ENCODE measurements at places on chromosomes 12 and 14.

- H3K27ac ChIP-seq: no peak overlapping the region
- H3K4me3 ChIP-seq: no peak overlapping the region
- H3K36me3 ChIP-seq: peaks cover 30% of the 10 kb centered on the region
- DNase-seq: no peak
These were observed 9.9 kb upstream of the DIABLO start for GRCh38 chr12:122235741-122236140.

DNA sequence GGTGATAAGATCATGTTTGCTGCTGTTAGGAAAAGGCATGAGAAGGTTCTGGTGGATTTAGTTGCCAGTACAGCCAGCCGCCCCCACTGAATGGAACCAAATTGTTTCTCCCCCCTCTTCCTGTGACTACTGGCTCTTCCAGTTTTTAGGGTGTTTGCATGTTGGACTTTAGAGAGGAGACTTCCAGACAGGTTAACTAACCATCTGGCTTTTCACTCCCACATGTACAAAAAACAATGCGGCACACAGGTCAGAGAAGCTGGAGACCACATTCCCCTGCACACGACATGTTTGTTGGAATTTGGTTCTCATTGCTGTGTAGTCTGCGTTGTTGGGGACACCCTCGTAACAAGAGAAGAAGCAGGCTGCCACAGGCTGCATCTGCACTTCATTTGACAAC, 103.9 kb upstream of the TMEM132C start:
- no peak overlapping the region for H3K4me3 ChIP-seq
- no peak overlapping the region for H3K27ac ChIP-seq
- no peaks in the 10 kb centered on the region for H3K4me1 ChIP-seq
- no peak for DNase-seq
- H3K36me3 ChIP-seq: no peaks in the 10 kb centered on the region

- no peak overlapping the region for H3K27ac ChIP-seq
- no peak overlapping the region for H3K4me3 ChIP-seq
- peaks cover 28% of the 10 kb centered on the region for H3K27me3 ChIP-seq
These were observed 2.0 kb upstream of the ARHGEF25 start for GRCh38 chr12:57609101-57609780.

DNA sequence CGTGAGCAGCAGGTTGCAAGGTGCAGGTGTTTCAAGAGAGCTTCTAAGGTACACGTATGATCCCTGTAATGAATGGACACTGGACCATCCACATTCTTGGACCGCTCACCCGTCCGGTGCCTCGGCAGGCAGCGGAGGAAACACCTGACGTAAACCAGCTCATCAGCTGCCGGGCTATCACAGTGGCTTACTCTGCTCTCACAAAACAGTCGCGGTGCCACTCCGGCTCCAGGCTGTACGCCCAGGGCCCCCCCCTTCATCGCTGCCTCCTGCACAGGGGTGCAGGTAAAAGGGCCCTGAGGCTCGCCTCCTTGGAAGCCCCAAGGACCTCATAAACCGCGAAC, 436 bp downstream of the VPS33A start:
- DNase-seq: no peak
- no peaks in the 10 kb centered on the region for H3K27me3 ChIP-seq
- H3K4me3 ChIP-seq: peak overlapping the region; percentile 94
- peaks cover 22% of the 10 kb centered on the region for H3K4me1 ChIP-seq
- peaks cover 11% of the 10 kb centered on the region for H3K36me3 ChIP-seq
- peak overlapping the region; percentile 99 for H3K27ac ChIP-seq

GRCh38 chr14:99660794-99661193, 15.9 kb downstream of the HHIPL1 start:
- no peaks in the 10 kb centered on the region for H3K36me3 ChIP-seq
- no peak overlapping the region for H3K27ac ChIP-seq
- peaks cover 37% of the 10 kb centered on the region for H3K27me3 ChIP-seq
- no peaks in the 10 kb centered on the region for H3K4me1 ChIP-seq
- DNase-seq: no peak

GRCh38 chr12:47722941-47723631, 2.2 kb downstream of the ENDOU start:
- no peaks in the 10 kb centered on the region for H3K36me3 ChIP-seq
- peaks cover 33% of the 10 kb centered on the region for H3K4me1 ChIP-seq
- peaks cover 1% of the 10 kb centered on the region for H3K27me3 ChIP-seq

DNA sequence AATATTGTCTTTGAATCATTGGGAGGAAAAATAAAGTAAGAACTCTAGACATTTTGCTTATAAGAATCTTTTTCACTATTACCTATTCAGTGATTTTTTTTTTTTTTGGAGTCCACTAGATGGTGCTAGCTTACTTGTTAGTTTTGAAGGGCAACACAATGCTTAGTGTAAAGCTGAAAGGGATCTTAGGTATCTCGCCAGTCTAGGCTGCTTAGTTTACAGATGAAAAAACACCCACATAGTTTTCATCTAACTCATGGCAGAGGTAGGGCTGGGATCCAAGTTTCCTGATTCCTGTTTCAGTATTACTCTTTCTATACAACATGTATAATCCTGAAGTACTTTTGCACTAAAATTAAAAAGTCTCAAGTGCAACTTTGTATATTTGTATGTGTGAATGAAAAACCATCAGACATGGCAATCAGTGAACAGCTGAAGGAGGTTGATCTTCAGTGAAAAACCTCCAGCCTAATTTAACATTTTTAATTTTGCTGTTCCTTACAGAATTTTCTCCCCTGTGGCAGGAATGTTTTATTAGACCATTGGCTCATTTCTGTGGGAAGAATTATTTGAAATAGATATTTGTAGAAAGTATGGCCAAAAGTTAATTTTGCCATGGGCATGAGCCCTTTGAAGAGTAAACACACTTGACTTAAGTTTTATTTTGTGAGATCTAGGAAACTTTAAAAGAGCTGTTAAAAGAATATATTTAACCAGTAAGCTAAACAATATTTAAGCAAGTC, 40.7 kb downstream of the LRRIQ1 start:
- no peak overlapping the region for H3K4me3 ChIP-seq
- H3K36me3 ChIP-seq: no peaks in the 10 kb centered on the region
- H3K4me1 ChIP-seq: no peaks in the 10 kb centered on the region

DNA sequence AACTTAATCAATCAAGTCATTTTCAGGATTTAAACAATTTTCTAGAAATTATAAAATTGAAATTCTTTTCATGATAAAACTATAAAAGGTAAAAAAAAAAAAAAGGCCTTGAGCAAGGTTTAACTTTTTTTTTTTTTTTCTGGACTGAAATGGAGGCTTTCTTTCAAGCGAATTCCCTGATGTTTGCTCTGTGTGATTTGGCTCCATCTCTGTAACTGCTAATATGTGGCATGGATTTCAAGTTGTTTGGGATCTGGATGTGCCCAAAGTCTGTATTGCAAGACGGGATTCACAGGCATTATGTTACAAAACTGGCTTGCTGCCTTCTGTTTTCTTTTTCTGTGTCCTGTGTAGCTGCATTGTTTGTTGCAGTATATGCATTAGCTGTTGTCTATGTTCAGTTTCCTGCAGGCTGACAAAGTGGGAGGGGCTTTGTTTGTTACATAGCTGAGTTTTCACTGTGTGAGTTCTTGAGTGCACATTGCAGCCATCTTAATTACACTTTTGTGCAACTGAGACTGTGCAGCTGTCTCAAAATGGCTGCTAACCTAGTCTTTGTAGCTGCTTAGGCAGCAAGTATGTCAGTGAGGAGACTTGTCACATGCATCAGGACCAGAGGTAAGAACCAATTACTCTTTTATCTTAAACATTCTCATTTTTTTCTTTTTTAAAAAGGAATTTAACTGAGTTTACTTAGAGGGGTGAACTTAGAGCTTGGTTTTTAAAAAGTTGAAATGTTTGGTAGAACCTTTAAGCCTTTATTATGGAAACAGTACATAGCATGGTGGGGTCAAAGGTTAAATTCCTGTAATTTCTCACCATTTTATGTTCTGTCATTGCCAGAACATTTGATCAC, 19.5 kb downstream of the ATF7IP start:
- H3K4me1 ChIP-seq: peaks cover 58% of the 10 kb centered on the region
- peaks cover 37% of the 10 kb centered on the region for H3K36me3 ChIP-seq
- peak overlapping the region; percentile 86 for H3K4me3 ChIP-seq
- peak overlapping the region; percentile 97 for H3K27ac ChIP-seq

GRCh38 chr12:55226523-55226922, 5.7 kb downstream of the OR10A7 start:
- DNase-seq: no peak
- peaks cover 2% of the 10 kb centered on the region for H3K27me3 ChIP-seq
- no peak overlapping the region for H3K27ac ChIP-seq
- H3K4me1 ChIP-seq: no peaks in the 10 kb centered on the region
- no peak overlapping the region for H3K4me3 ChIP-seq
- no peaks in the 10 kb centered on the region for H3K36me3 ChIP-seq

- no peak overlapping the region for H3K4me3 ChIP-seq
- peaks cover 40% of the 10 kb centered on the region for H3K4me1 ChIP-seq
- peaks cover 59% of the 10 kb centered on the region for H3K27me3 ChIP-seq
- DNase-seq: peak; percentile 5
- peaks cover 3% of the 10 kb centered on the region for H3K36me3 ChIP-seq
These were observed 103.0 kb downstream of the SAMD4A start for GRCh38 chr14:54669721-54670561.

DNA sequence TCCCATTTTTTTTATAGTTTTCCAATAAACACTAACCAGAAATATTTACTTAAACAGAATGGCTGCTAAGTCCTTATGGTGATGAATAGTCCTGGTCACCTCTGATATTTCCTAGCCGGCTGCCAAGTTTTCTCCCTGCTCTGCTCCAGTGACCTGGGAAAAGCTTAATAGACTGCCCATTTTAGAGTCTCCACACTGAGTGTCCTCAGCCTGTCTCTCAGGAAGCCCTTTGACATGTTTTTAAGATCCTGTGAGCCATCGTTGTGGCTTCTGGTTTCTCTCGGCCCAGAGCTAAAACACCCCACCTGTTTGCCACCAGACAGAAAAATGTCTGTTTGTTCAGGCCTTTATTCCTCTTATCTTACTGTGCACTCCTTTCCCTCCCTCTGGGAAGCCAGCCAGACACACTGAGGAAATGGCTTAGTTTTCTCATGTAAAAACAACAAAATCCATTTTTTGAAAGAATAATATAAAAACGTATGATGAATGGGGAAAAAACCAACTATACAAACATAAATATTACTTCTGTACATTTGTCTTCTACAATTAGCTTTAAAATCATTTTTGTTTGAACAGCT, 25.4 kb upstream of the ALDH2 start:
- DNase-seq: no peak
- peaks cover 4% of the 10 kb centered on the region for H3K36me3 ChIP-seq
- no peak overlapping the region for H3K27ac ChIP-seq
- H3K27me3 ChIP-seq: no peaks in the 10 kb centered on the region
- no peak overlapping the region for H3K4me3 ChIP-seq
- H3K4me1 ChIP-seq: no peaks in the 10 kb centered on the region

DNA sequence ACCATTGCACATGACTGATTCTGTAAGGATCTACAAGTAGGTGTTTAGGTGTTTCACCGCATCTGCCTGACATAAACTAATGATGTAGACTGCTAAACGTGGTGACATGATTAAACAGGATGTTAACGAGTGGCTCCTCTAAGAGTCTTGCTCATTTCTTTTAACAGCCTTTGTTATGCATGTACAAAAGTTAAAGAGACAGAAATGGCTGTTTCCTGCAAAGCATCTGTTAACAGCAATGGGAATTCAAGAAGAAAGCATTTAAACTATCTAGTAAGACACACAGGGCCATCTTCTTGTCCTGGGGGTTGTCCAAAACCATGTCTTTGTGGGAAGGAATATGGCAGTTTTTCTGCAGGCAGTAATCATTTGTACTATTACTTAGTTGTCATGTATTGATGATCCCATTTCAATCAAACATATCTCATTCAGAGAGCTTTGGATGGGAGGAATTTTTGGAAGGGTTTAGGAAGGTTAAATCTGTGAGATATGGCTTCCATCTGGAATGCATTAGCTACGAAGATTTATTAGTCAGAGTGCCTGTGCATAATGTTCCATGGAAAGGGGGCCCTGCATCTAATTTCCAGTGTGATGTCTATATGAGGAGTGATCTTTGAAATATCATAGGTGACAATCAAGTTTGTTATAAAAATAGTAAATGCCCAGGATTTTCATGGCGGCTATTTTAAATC, 495.1 kb downstream of the EGLN3 start:
- H3K4me1 ChIP-seq: peaks cover 5% of the 10 kb centered on the region
- no peak overlapping the region for H3K27ac ChIP-seq
- DNase-seq: no peak

GRCh38 chr12:129002427-129002826, 149.1 kb downstream of the GLT1D1 start:
- H3K4me1 ChIP-seq: no peaks in the 10 kb centered on the region
- H3K4me3 ChIP-seq: no peak overlapping the region
- peaks cover 3% of the 10 kb centered on the region for H3K27me3 ChIP-seq
- H3K36me3 ChIP-seq: no peaks in the 10 kb centered on the region
- DNase-seq: no peak
- no peak overlapping the region for H3K27ac ChIP-seq

DNA sequence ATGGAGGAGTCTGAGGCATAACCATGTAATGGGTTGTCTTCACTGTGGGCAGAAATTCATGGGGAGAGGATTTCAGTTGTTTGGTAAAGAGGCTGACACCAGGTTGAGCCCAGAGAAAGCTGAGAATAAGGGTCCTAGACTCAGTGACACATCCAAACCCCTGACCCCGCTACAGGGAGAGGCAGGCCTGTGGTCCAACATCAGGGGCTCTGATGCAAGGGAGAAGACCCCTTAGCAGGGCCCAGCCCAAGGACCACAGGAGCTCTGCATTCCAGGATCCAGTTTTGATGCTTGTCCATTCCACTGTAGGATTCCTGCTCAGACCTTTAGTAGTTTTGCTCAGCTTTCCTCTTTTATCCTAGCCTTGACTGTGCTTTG, 15.5 kb downstream of the GPR68 start:
- peak overlapping the region; percentile 80 for H3K4me3 ChIP-seq
- H3K36me3 ChIP-seq: peaks cover 34% of the 10 kb centered on the region
- no peak for DNase-seq
- peak overlapping the region; percentile 100 for H3K27ac ChIP-seq
- no peaks in the 10 kb centered on the region for H3K27me3 ChIP-seq
- peaks cover 83% of the 10 kb centered on the region for H3K4me1 ChIP-seq

GRCh38 chr12:121524196-121524916, 56.5 kb downstream of the KDM2B start:
- H3K27me3 ChIP-seq: no peaks in the 10 kb centered on the region
- peaks cover 7% of the 10 kb centered on the region for H3K36me3 ChIP-seq

DNA sequence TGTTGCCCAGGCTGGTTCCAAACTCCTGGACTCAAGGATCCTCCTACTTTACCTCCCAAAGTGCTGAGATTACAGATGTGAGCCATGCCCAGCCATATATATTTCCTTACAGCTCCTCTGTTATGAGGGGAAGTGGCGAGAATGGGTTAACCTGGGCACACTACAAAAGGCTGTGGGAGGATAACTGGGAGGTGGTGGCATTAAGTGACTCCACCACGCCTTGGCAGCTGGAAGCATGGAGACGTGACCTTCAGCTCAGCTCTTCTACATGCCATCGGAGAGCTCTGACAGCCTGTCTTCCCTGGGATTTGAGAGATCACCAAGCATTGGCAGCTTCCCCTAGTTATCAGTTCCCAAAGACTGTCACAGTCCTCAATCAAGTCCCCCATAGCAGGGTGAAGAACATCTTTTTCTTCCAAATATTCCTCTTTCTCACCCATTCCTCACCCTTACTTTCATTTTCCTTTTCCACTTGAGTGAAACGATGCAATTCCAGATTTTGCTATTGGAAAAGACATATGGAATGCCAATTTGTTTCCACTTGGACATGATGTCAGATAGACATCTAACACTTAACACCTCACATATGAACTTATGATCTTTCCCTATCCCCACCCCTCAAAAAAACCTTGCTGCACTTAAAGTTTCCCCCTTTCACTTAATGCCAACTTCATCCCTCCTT, 48.5 kb downstream of the PHLDA1 start:
- H3K4me1 ChIP-seq: peaks cover 81% of the 10 kb centered on the region
- peak overlapping the region; percentile 32 for H3K27ac ChIP-seq
- H3K36me3 ChIP-seq: peaks cover 2% of the 10 kb centered on the region
- H3K27me3 ChIP-seq: no peaks in the 10 kb centered on the region
- no peak for DNase-seq
- no peak overlapping the region for H3K4me3 ChIP-seq
